ENCODE measurements at places on chromosomes 13 and 19.

DNA sequence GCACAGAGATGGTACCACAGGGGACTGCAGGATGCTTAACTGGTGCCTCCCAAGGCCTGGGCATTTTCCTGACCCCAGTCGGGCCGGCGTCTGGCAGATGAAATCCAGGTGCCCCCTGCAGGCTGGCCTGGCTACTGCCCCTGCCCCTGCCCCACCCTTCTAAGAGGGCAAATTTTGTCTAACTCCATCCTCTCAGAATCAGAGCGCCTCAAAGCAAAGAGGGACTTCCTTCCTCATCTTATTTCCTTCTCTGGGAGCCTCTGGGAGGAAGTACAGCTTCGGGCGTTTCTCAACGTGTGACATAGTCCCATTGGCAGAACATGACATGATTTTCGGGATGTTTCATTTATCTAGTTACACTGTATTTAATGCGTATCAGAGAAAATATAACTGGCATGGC, 2.7 kb downstream of the PRKACA start:
- peak; percentile 56 for DNase-seq

GRCh38 chr13:44011036-44011435, 131.3 kb downstream of the LACC1 start:
- DNase-seq = no peak

GRCh38 chr19:15874821-15875474, 22.9 kb downstream of the CYP4F2 start:
- no peak for DNase-seq

GRCh38 chr19:27868007-27868406, 1344.9 kb downstream of the UQCRFS1 start:
- DNase-seq = no peak

DNA sequence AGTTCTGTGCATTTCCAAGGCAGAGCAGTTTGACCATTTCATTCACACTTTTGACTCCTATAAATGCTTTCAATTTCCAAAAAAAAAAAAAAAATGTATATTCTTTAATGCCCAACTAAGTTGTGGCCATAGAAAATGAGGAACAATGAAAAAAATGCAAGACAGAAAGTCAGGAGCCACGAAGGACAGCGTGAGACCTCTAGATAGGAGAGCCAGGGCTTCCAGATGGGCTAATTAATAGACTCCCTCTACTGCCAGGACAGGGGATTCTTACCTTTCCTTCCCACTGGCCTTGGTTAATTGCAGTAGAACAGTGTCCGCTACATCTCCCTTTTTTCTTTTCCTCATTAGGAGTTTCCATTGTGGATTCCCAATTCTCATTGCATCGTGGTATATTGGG, 8.6 kb downstream of the FPR3 start:
- no peak for DNase-seq

DNA sequence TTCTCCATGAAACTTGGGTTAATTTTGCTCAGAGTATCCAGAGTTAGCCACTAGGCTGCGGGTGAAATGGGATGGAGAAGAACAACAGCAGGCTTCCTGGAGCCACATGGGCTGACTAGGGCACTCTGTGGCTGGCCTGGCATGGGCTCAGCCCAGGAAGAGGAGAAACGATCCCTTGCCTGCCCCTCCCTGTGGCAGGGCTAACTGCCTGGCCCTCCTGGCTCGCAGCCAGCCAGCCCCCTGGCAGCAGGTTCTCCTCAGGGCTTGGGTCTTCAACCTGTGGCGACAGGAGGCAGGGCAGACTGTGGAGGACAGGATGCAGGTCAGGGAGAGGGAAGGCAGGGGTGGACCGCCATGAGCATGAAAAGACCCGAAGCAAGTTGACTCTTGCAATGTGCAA, 78.7 kb upstream of the GPR183 start:
- no peak for DNase-seq

DNA sequence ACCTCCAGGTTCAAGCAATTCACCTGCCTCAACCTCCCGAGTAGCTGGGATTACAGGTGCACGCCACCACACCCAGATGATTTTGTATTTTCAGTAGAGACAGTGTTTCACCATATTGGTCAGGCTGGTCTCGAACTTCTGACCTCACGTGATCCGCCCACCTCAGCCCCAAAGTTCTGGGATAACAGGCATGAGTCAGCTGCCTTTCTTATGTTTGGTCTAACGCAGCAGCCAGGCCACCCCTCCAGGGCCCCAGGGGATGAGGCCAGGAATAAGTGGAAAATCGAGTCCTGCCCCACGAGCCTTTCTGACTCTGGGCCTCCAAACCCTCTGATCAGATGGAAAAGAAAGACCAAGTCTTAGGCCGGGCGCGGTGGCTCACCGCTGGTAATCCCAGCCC, 44.5 kb downstream of the CERS4 start:
- DNase-seq = no peak
